ENCODE measurements at places on chromosomes 12 and 14. TPM values are rescaled to one million over a fixed set of nuclear protein-coding genes. Genes with fewer than 3 reads are reported as not detected.

- no peak for DNase-seq
Measured at GRCh38 chr12:20520532-20520931, 152.2 kb downstream of the PDE3A start.

DNA sequence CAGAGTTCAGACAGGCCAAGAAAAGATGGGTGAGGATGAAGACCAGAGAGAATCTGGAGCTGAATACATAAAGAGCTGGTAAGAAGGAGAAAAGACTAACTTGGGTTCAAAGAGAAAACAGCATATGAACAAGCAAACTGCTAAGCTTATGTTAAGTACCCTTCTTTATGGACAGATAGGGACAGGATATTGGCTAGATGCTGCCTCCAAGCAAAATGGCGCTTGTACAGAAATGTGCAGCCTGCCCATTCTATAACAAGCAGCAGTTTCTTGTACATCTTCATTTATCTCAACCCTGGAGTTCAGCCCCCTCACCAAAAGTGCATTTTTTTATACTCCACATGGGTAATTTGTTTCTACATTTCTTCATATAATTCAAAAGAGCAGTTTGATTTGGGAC is 184.5 kb downstream of the RMST start:
- DNase-seq, result no peak

DNA sequence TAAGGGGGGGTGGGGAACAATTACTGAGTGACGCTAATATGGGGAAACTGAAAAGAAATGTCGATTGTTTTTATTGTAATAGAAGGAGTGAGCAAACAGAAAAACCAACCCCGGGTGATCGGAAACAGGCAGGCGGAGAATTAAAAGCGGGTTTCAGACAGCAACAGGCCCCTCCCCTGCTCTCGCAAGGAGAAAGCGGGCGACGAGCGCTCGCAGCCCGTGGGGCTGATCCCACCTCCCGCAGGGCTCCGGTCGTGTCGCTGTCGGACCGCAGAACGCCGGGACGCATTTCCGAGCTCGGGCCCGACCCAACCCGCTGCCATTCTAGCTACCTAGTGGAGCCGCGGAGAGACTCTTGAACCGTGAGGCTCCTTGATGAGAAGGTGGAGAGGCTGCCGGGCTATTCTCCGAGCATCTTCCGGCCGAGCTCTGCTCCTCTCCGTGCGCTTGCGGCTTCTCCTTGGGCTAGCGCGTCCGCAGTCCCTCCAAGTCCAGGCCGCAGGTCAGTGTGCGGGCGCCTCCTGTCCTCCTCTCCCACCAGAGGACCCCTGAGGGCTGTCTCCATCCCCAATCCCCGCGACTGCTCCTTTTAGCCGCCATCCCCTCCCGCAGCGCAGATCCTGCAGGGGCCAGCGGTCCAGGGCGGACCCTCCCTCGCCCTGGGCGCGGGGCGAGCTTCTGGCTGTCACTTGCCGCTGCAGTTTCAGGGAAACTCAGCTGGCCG is 4.1 kb upstream of the PAX9 start:
- no peak for DNase-seq

- DNase-seq, result no peak
Measured at GRCh38 chr12:1643905-1644533, 15.0 kb downstream of the WNT5B start.

- no peak for DNase-seq
Measured at GRCh38 chr14:102184316-102185035, 44.8 kb downstream of the WDR20 start.

DNA sequence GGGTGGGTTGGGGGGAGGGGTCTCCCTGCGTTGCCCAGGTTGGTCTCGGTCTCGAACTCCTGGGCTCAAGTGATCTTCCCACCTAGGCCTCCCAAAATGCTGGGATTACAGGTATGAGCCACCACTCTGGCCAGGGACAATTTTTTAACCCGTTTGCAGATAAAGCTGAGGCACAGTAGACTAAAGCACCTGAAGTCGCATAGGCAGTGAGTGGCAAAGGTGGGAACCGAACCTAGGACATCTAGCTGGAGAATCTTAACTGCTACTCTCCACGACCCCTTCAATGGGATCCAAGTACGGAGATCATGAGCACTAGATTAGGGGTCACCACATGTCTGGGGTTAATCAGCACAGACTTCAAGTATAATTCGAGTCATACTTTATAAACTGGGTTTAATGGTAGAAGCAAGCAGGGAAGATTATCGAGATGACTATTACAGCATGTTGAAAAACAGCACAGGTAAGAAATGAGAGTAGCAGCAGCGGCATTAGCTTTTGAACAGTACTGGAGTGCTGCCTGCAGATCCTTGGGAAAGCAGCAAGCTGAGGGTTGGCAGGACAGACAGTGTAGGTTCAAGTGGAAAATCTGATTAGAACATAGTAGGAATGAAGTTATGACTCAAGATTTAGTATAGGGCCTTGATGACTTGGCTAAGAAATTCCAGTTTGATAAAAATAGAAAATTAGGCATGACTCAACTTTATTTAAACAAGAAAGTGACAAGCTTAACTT is 23.9 kb downstream of the NID2 start:
- peak; percentile 50 for DNase-seq

- no peak for DNase-seq
Measured at GRCh38 chr12:40248585-40249297, 23.9 kb downstream of the LRRK2 start.

DNA sequence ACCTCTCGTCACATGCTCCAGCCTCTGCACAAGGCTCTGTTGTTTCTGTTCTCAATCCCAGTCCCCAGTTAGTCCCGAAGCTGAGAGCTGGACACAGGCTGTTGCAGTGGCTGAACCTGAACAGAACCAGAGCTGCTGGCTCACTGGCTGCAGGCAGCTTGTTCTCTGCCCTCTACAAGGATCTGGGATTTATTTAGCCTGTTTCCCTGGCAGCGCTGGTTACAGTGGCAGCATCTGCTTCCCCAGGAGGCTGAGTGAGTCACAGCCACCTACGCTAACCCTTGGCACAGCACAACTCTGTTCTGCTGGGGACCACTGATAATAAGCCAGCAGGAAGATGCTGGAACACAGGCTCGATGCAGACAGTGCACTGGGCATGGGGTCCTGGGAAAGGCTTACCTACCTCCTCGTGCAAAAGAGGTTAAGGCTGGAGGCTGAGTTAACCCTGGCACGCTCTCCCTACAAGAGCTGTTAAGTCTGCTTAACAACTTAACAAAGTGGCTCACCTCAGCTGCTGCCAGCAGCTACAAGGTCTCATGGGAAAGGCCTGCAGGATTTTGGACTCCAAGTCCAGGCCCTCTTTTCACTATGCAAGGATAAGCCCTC is 299.6 kb downstream of the PCNX1 start:
- DNase-seq, result no peak

DNA sequence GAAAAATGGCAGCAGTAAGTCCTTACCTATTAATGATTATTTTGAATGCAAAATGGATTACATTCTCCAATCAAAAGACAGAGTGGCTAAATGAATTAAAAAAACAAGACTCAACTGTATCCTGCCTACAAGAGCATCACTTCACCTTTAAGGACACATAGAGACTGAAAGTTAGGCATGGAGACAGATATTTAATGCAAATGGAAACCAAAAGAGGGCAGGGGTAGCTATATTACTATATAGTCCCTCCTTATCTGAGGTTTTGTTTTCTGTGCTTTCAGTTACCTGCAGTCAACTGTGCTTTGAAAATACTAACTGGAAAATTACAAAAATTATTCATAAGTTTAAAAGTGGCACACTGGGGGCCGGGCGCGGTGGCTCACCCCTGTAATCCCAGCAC is 17.2 kb downstream of the NECAP1 start:
- no peak for DNase-seq

- DNase-seq, result no peak
Measured at GRCh38 chr12:47388712-47389111, 309.0 kb upstream of the AMIGO2 start.

- DNase-seq, result no peak
Measured at GRCh38 chr14:90293766-90294730, 37.7 kb downstream of the NRDE2 start.

The KERA gene
- total RNA-seq, result 72.5 TPM

The TSPAN11 gene
- total RNA-seq, result 2.2 TPM

The C14orf180 gene
- not detected for total RNA-seq

Data from SJSA1 (cell line).